ENCODE measurements at places on chromosomes 1 and 21.

- DNase-seq = no peak
These were observed 34.0 kb downstream of the FH start for GRCh38 chr1:241485554-241485992.

DNA sequence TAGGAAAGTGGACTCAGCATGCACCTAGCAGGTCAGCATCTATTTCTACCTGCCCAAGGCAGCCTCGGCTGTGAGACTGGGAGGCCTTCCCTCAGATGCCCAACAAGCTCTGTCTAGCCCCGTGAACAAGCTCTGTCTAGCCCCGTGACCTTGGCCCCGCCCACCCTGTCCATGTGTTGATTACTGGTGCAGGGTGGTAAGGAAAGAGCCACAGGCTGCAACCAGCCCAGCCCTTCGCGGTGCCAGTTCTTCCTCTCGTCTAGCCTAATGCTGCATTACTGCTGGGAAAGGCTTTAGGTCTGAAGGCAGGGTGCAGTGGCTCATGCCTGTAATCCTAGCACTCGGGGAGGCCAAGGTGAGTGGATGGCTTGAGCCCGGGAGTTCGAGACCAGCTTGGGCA is 2.2 kb downstream of the GPR153 start:
- no peak for DNase-seq

GRCh38 chr1:227210604-227211003 is 107.7 kb downstream of the CDC42BPA start:
- no peak for DNase-seq

- DNase-seq = peak; percentile 53
These were observed 520 bp downstream of the PLEKHN1 start for GRCh38 chr1:966704-967300.

GRCh38 chr1:183186841-183187240 is 777 bp downstream of the LAMC2 start:
- no peak for DNase-seq

DNA sequence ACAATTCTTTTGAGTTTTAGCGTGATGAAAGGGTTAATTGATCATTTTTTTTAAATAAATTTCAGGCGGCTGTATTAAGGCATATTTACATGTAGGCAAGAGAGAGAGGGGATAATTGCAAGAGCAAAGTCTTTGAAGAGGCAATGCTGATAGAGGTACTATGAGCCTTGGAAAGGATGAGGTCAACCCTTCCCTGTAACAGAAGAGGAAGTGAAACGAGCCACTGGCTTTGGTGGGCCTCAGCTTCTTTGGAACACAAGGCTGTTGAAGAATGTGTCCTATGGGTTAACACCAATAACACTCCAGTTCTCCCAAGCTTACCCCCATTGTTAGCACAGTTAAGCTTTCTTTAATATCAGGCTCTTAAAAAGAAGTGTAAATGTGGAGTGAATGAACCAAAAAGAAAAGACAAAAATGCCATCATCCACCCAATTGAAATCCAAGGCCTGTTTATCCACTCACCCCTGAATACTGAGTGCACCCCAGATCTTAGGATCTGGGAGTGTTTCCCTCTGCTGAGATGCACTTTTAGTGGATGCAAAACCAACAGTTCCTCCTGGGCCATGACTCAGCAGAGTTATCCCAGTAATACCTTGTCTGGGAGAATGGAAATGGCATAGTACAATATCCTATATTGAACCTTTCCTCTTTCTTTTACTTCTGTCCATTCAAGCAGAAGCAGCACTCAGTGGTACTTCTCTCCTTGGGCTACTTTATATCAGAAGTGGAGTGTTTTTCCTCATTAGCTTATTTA is 216.4 kb downstream of the SLC44A5 start:
- DNase-seq = no peak

DNA sequence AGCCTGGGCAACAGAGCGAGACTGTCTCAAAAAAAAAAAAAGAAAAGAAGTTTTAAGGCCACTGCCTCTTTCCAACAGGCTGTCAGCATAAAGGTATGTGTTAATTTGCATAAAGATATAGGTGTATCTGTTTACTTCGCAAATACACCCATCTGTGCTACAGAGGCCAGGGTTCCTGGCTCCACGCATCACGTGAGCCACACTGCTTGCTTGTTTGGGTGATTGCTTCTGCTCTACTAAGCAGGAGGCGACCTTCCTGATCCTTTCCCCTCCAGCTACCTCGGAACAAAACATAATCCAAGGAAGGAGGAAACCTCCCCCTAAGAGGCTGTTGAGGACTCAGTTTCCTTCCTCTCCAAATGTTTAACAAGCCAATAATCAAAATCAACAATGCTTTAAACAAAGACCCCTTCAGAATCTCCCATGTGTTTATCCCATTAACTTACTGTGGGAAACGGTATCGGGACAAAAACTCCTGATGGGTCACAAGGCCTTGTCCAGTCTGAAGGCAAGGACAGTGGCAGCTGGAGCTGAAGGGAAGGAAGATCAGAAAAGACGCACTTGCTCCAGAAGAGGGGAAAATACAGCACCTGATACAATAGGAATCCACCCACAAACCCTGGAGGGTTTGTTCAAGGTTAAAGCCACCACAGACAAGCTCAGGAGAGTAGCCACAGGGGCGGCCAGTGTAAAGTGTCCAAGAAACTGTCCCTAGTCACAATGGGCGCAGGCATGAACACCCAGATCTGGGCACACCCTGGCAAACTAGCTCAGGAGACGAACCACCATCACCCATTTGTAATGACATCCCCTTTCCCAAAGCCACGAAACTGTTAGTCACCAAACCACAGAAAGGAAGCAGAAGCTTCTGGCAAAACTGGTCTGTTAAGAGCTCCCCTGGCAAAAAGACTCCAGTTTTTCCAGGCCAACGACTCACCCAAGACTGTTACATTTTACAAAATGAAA is 17.2 kb downstream of the CTNNBIP1 start:
- no peak for DNase-seq

DNA sequence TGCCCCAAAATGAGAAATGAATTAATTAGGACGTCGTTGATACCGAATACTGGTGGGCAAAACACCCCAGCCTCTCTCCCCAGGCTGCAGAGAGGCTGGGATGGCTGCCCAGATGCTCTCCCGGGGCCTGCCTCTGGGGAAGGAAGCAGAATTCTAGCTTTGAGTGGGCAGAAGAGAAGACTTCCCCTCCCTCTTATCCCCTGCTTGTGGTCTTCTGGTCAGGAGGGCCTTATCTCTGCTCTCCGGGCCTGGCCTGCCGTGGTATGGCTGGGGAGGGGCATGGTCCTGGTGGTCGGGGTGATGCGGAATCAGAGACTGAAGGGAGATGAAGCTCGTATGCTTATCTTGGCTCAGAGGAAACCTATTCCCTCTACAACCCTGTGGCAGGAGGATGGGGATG is 9.8 kb upstream of the CSF3R start:
- no peak for DNase-seq

DNA sequence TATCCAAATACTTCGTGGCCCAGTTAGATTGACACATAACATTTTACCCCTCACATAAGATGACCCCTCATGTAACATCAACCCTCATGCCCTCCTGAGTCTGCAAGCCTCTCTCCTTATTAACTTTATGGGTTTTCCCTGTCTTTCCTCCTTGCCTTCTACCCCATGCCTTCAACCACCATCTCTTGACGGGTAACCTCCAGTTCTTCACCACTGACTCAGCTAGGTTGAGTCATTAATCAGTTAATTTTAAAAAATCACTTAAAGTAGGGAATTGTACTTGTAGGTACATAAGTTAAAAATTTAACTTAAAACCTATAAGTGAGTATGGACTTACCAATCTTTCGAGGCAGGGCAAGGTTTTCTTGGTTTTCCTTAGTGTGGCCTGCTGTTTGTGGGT is 330.7 kb downstream of the CAMTA1 start:
- no peak for DNase-seq

- DNase-seq = no peak
These were observed 22.5 kb downstream of the MMEL1 start for GRCh38 chr1:2610036-2610959.

DNA sequence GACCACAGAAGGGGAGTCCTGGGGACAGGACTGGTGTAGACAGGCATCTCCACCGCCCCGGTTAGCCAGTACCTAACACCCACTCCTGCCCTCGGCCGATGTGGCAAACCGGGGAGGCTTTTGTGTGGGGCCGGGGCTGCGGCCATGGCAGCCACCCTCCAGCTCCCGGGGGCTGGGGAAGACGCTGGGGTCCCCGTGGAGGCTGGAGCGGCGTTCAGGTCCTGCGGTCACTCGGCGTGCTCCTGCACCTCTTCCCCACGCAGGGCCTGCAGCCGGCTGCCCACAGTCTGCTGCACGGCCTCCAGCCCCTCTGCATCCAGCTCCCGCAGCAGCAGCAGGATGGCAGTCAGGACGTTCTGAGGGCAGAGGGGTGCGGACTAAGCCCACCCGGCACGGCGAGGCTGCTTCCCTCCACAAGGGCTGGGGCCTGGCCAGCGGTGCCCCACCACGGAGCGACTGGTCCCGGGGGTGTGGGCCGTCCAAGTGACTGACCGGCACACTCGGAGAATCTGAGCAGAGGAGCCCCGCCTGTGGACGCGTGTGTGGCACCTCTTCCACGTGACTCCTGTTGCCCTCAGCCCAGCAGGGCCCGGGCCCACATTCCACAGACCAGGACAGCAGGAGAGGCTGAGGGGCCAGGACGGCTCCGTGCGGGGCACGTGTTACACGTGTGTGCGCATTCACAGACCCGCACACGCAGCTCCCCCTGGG is 9.1 kb downstream of the CFAP410 start:
- no peak for DNase-seq

DNA sequence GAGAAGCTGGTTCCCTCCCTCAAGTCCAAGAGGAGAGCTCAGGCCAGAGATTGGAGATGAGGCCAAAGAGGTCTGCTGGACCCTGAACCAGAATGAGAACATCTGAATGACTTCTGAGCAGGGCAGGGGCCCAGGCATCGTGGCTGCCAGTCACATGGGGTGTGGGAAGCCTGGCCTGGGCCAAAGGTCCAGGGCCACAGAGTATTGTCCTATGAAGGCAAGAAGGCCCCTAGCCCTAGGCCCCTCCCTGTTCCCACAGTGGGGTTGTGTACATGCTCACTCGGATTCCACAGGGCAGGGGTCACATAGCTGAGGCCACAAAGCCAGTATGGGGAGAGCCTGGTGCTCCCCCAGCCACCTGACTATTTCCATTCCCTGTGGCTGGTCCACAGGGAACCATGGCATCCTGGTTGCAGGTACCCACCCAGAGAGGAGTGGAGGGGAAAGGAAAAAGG is 18.5 kb upstream of the SLC1A7 start:
- no peak for DNase-seq

GRCh38 chr1:48228156-48228555 is 5.6 kb downstream of the SLC5A9 start:
- DNase-seq = no peak

- DNase-seq = no peak
These were observed 27.6 kb upstream of the MAP3K7CL start for GRCh38 chr21:29102791-29103257.

DNA sequence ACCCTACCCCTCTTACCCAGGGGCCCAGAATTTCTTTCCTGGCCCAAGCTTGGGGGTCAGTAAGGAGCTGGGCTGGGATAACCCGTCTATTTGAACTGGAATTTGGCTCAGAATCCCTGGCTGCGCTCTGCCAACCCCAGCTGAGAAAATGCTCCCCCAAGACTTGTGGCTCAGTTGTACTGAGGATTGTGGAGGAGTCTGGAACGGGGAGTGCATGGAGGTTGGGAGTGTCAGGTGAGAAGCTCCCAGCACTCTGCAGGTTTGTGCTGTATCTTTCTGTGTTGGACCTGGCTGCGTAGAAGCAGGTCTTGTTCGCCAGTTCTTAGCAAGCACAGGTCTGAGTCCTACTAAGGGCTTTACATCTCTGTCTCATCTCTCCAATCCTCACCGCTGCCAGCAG is 1.6 kb downstream of the TCEA3 start:
- no peak for DNase-seq

DNA sequence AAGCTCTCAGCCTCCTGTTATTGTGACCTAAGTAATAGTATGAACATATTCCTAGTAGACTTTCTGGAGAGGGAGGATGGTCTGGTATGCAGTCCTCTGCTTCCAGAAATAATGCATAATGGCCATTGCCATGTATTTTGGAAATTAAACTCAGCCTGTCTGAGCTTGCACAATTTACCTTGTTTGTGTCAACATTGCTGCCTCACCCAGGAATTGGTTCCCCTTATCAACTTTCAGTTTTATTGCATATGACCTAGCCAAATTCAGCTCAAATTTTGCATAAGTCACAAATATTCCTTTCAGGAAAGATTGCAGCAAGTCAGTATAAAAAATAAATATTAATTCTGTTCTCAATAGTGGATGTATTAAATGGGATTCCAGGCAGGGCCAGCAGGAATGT is 101.9 kb upstream of the SLC5A9 start:
- no peak for DNase-seq

DNA sequence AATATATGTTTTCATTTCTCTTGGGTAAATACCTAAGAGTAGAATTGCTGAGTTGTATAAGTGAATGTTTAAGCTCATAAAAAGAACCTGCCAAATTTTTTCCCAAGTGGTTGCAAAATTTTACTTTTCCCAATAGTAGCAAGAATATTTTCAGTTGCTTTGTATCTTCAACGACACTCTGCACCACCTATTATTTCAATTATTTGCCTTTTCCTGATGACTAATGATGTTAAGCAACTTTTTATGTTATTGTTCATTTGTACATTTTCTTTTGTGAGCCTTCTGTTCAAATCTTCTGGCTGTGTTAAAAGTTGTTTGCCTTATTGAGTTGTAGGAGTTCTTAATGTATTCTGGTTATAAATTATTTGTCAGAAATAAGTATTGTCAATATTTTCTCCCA is 299.1 kb upstream of the NRIP1 start:
- DNase-seq = no peak

DNA sequence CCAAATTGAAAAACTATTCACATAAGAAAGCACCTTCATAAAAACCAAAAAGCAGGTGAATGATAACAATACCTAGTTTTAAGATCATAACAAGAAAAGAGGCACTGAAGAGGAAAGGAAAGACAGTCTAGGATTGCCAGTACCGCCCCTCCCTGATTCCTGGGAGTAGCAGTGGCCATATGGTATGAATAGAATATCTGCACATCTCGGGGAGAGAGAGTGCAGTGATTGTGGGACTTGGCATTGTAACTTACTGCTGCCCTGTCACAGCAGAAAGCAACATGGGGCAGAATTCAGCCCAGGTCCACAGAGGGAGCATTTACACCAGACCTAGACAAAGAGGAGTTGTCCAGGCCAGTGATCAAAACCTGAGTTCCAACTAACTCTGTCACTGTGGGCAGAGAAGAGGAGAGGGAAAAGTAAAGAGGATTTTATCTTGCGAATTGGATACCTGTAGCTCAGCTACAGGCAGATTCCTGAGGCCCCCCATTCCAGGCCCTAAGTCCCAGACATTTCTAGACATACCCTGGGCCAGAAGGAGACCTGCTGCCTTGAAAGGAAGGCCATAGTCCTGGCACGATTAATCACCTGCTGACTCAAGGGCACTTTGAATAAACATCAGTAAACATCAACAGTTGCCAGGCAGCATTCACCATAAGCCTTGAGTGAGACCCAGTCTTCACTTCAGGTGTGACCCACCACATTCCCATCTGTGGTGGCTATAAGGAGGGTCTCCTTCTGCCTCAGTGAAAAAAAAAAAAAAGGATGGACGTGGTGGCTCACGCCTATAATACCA is 397.5 kb downstream of the TGFB2 start:
- DNase-seq = no peak

- DNase-seq = no peak
These were observed 27.4 kb downstream of the VANGL1 start for GRCh38 chr1:115669002-115669673.

- no peak for DNase-seq
These were observed 2.9 kb upstream of the RCAN1 start for GRCh38 chr21:34617753-34618339.

Data from CD4-positive, alpha-beta memory T cell (primary cell).